ENCODE measurements at places on chromosomes 1 and 21.

- no peak for DNase-seq
Measured at GRCh38 chr1:236141447-236142252, 689 bp upstream of the GPR137B start.

- no peak for DNase-seq
Measured at GRCh38 chr1:63917571-63918417, 144.0 kb downstream of the ROR1 start.

DNA sequence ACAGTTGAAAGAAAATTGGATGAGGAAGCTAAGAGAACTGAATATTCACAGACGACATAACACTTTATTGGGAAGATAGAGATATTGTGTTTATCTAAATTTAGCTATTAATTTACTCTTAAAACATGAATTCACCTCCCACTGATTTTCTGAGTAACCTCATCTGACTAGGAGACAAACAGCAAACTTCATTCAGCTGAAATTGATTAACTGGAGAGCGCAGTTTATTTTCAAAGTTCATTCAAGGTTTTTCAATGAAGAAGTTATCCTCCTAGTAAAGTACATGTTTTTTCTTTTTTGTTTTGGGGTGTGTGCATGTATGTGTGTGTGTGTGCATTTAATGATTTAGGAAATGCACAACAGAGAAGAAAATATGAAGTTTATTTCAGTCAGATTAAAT is 215.0 kb downstream of the KCNT2 start:
- DNase-seq, result no peak

- DNase-seq, result no peak
Measured at GRCh38 chr1:217599154-217599553, 31.7 kb downstream of the GPATCH2 start.

DNA sequence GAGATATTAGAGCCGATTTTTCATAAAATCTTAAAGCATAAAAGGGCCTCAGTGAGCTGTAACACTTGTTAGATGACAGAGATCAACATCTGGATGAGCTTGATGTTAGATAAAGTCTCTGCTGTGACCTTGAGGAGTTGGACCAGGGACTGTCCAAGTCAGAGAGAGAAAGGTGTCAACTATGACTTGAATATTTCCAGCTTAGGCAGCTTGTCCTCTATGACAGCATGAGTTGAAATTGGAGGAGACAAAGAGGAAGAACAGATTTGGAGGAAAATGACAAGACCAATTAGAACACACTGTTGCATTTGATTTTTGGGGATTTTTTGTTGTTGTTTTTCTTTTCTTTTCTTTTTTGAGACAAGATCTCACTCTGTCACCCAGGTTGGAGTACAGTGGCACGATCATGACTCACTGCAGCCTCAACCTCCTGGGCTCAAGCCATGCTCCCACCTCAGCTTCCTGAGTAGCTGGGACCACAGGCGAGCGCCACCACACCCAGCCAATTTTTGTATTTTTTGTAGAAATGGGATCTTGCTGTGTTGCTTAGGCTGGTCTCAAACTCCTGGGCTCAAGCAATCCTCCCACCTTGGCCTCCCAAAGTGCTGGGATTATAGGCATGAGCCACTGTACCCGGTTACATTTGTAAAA is 35.3 kb upstream of the CLIC4 start:
- no peak for DNase-seq

DNA sequence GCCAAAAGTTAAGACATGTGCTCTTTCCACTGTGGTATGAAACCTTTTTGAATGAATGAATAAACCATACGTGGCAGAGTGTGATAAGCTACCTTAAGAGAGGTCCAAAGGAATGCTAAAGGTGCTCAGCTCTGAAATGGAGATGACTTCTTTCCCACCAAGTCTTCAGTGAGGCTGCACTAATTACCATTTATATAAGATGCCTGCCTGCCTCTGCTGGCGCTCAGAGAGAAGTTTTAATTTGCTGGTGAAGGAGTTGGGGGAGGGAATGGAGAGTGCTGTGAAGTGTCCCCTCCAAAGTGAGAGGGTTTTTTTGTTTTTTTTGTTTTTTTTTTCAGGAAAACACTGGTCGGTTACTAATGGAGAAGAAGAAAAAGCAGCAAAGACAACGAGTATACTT is 559.0 kb downstream of the OMA1 start:
- DNase-seq, result no peak

DNA sequence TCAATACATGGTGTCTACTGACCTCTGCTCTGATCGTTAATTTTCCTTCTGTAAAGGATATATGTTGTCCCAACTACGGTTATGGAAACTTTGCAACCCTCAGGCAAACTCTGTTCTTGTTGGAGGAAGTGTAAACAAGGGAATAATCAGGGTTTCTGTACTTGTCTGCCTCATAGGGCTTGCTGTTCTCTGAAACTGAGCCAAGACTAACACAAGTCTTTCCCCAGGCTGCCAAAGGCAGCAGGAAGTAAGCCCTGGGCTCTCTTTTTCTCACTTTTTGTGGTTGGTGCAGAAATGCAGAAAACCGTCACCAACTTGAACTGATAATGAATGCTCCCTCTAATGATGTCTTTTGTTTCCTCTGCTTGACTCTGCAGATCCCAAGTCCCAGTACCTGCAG is 7.6 kb downstream of the CYP4X1 start:
- DNase-seq, result no peak

- no peak for DNase-seq
Measured at GRCh38 chr1:151860504-151861187, 7.1 kb upstream of the THEM5 start.

- DNase-seq, result no peak
Measured at GRCh38 chr1:189530162-189530561, 947.5 kb downstream of the BRINP3 start.

GRCh38 chr1:97010566-97011264 is 289.1 kb downstream of the PTBP2 start:
- DNase-seq, result no peak

GRCh38 chr1:40155910-40156309 is 5.3 kb upstream of the RLF start:
- no peak for DNase-seq

DNA sequence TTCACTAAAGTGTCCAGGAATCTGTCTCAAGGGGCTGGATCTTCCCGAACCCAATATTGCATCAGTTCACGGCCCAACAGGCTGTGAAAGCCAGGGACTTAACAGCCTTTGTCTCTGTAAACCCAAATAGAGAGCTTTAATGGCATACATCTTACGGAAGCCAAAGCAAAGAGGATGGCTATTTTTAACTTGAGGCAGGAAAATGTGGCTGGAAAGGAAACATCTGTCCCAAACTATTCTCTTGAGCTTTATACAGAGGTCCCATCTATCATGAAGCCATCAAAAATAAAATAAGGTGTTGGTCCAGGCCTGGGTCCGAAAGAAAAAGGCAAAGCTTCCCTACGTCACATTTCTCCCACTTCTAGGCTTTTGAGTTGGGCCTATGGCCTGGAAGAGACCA is 7.7 kb upstream of the CD34 start:
- no peak for DNase-seq

DNA sequence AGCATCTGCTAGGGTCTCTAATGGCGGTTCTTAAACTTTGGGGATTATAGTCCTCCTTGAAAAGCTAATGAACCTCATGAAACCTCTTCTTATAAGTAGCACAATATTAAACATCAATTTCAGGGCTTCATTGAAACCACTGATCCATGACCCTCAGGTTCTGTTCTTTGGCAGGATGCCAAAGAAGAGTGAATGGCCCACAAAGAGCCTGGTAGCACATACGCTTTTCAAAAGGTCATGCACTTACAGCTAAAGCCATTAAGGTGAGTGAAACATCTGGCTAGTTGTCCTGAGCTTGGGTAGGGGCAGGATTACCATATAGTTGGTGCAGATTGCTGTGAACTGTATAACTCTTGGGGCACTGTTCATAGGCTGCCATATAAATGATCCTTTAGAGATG is 42.3 kb downstream of the MDM4 start:
- DNase-seq, result no peak

DNA sequence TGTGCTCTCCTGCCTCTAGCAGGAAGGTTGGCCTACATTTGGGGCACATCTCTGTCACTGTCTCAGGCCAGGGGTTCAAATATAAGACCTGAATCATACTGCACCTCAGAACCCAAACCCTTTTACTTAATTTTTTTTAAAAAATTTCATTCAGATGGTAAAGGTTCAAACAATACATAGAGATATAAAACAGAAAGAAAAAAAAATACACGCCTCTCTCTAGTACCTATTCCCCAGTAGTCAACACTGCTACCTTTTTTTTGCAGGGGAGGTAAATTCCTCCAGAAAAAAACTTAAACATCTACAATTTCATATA is 32.9 kb downstream of the MAPKAPK2 start:
- DNase-seq, result no peak

DNA sequence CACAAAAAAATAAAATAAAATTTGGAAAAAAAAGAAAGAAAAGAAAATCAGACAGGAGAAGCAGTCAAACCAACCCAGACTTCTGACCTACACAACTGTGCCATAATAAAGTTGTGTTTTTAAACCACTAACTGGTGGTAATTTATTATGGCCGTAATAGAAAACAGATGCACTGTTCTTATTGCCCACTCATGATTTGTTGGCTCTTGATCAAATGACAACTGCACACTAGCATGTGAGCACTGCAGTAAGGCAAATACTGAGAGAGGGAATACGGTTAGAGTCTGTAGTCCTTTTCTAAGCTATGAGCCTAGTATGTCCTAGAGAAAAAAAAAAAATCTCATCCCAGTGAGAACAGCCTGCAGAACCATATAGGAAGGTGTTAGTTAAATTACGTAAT is 61.2 kb upstream of the TNR start:
- DNase-seq, result no peak

GRCh38 chr1:34688006-34688741 is 66.7 kb upstream of the GJB5 start:
- DNase-seq, result no peak

- no peak for DNase-seq
Measured at GRCh38 chr21:40985370-40985769, 138.4 kb upstream of the DSCAM start.

DNA sequence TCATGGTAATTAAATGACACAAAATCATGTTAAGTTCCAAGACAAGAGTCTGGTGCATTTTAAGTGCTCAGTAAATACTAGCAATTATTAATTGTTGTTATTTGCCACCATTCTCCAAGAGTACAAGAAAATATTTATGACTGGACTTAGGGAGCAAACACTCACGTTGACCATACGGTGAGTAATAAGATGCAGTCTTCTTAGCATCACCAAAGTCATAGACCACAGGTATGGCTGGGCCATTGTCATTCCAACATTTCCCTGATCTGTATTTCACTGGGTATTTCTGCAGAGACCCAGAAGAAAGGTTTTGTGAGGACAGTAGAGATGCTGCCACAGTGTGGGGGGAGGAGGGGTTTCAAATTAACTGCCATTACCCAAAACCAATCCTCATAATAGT is 4.7 kb downstream of the ITLN2 start:
- DNase-seq, result no peak

DNA sequence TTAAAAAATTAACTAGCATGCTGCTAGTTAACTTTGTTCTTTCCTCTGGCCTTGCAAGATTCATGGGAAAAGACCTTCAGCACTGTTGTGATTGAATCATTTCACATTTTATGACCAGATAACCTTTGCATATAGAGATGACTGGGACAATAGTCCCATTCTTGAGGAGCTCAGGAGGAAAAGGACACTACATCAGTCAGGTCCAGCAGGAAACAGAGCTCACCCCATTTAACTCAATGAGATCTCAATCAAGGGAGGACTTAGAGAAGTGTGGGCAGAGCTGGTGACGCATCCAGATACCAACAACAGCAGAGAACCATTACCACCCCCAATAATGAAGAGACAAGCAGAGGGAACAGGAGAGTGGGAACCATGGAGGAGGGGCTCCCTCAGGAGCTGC is 109.4 kb upstream of the GUCA2B start:
- DNase-seq, result no peak

DNA sequence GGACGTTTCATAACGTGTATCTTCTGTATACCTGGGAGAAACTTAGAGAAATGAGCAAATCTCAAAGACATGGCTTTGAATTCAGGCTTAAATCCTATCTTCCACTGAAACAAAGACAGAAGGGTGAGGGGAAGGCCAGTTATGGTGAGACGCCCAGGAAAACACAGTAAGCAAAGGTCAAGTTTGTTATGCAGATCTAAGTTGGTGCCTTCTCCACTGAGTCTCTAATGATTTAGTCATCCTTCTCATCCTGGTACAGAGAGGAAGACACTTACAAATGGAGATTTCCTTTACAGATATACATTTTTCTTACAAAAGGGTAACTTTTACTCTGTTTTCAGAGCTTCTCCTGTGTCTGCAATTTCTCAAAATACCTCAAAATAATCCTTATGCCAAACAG is 64.4 kb downstream of the MAP3K7CL start:
- no peak for DNase-seq

DNA sequence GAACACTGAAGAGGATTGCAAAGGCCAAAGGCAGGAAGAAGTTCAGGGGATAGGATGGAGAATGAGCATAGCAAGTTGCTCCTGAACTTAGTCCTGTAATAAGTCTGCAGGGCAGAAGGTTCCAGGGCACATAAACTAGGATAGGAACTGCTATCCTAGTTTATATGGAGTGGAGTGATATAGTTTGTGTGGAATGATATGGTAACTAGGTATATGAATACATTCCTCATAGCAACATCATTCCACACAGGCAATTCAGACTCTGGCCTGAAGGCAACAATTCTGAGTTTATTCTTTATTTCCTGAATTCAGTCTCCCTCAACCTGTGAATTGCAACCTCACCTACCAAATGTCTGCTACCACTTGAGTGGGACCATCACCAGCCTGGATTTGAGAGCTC is 154.9 kb upstream of the GREM2 start:
- DNase-seq, result no peak

DNA sequence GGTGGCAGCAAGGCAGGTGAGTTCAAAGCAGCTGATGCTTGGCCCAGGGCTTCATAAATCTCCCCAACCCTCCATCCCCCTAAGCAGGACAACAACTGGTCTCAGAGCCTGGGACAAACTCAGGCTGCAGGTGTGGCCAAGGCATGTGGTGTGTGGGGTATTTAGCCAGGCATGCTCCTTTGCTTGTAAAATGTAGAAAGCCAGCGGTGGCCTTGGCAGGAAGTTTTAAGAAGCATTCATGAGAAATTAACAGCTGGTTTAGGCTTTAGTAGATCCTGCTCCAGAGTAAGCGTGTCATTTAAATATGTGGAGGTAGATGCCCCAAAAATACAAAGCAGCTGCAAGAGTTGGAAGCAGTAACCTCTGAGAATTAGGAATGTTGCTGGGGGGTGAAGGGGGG is 44.8 kb downstream of the NTPCR start:
- no peak for DNase-seq

GRCh38 chr1:205687242-205687641 is 6.9 kb upstream of the SLC45A3 start:
- DNase-seq, result no peak

DNA sequence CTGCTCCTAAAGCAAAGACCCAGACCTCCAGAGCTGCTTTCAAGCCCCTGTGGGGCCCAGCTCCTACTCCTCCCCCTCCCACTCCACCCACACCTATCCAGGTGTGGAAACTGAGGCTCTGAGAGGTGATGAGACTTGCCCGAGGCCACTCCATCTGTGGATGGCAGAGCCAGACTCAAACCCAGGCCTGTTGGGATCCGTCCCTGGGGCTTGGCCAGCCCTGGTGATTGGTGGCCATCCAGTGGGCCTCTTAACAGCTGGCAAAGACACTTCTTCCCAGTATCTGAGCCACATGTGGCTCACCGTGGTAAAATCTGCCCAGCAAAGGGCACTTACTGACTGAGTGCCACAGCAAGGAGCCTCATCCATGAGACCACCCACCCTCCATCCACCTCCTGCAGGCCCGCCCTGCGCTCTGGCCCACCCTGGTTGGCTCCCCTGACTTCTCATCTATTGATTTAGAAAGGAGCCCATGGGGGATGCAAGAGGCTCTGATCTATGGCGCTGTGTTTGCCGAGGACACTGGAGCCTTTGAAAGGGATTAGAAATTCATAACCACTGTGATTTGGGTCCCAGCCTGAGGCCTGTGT is 398.5 kb downstream of the PTPRU start:
- no peak for DNase-seq
